ENCODE measurements at places on chromosomes 1 and 21. TPM values are rescaled to one million over a fixed set of nuclear protein-coding genes. Genes with fewer than 3 reads are reported as not detected.

GRCh38 chr1:27601771-27602461, 2.0 kb downstream of the AHDC1 start:
- no peak for DNase-seq

DNA sequence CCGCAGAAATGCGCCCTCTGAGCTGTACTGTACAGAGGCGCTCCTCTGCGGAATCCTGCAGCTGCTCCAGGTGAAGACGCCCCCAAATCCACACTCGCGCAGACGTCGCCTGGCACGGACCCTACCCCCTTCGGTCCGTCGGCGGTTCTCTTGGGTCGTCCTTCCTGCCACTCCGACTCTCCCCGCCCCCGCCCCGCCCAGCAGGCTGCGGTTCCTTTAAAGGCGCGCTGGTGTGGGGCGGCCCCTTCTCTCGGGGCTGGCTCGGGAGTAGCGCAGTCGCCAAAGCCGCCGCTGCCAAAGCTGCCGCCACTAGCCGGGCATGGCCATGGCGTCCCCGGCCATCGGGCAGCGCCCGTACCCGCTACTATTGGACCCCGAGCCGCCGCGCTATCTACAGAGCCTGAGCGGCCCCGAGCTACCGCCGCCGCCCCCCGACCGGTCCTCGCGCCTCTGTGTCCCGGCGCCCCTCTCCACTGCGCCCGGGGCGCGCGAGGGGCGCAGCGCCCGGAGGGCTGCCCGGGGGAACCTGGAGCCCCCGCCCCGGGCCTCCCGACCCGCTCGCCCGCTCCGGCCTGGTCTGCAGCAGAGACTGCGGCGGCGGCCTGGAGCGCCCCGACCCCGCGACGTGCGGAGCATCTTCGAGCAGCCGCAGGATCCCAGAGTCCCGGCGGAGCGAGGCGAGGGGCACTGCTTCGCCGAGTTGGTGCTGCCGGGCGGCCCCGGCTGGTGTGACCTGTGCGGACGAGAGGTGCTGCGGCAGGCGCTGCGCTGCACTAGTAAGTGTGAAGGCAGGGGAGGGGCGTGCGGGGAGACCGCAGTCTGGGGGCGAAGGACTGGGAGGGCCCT, at the start of gene RASSF5:
Gene RASSF5 (plus strand): TSS at position 248 of the 846 bp plus-strand sequence. CDS start 72 bp downstream, at position 320.
- DNase-seq: peak; percentile 71

- no peak for DNase-seq
These were observed 20.3 kb downstream of the SUSD4 start for GRCh38 chr1:223343692-223344091.

The GNG4 gene
- not detected for polyA plus RNA-seq

DNA sequence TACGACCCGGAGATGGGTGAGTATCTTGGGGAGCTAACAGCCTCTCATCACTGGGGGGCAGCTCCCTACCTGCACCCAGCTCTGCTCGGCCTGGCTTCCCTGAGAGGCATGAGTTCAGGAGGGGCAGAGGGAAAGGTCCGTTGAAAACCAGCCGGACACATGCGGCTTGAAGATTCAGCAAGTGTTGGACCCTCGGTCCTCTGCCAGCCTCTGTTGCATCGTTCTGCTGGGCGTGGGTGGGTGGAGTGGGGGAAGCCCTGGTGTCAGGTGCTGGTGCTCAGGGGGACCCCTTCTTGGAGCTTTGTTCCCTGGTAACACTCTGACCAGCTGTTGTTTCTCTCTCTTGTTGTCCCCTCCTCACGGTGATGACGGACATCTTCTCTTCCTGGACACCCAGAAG, 20.9 kb downstream of the PSEN2 start:
- DNase-seq: no peak

The AADACL4 gene
- polyA plus RNA-seq: not detected
